Myocyte (in vitro differentiated cells): ENCODE measurements at places on chromosomes 12 and 14.

DNA sequence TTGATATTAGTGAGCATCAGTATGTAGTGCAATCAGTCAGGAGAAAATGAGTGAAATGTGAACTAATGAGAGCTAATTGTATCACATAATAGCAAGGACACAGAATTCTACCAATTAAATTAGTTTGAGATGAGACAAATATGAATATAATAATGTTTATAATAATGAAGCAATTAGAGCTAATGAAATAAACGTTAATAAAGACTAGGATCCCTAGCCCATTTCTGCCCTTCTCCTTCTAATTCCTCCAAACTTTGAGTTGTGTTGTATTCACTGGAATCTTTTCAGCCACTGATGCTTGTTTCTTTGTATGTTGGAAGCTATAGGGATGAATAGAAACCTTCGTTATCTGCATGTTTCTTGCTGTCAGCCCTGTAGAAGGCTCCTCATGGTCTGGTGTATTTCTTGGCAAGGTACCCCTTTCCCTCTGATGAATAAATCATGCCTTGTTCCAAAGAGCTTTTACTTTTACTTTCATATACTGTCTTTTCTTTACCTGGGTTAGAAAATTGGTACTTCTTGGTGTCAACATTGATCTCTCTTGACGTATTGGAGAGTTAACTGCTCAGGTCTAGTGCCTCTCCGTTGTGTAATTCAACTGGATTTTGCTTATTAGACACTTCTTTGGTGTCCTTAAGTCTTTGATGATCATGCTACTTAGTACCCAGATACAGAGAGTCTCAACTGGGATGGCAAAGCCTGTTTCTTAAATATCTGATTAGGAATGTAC lies 154.8 kb downstream of the PTCSC3 start:
- no peak for DNase-seq

GRCh38 chr14:51776102-51776894 lies 84.1 kb upstream of the GNG2 start:
- peak; percentile 65 for DNase-seq

GRCh38 chr12:84842406-84843013 lies 70.1 kb downstream of the SLC6A15 start:
- peak; percentile 61 for DNase-seq

GRCh38 chr14:104390941-104391901 lies 188.3 kb upstream of the C14orf180 start:
- DNase-seq = no peak

- DNase-seq = no peak
Measured at GRCh38 chr12:53193040-53193439, 12.3 kb upstream of the CSAD start.

GRCh38 chr12:88889326-88890110 lies 309.2 kb upstream of the KITLG start:
- DNase-seq = no peak

DNA sequence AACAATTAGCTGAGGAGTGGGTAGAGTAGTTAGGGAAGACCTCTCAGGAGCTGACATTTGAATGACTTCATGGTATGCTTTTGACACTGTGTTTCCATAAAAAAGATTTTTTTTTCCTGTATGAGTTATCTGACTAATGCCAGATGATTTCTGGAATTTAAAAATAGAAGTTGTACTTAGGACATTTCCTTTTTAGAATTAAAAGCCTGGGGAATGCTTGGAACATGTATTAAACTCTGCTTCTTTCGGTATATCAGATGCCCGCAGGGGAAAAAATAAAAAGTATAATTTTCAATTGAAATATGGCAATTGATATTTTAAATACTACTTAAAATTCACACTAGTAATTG lies 41.1 kb downstream of the BRMS1L start:
- no peak for DNase-seq

GRCh38 chr14:103239751-103240150 lies 94.3 kb upstream of the EIF5 start:
- DNase-seq = no peak

DNA sequence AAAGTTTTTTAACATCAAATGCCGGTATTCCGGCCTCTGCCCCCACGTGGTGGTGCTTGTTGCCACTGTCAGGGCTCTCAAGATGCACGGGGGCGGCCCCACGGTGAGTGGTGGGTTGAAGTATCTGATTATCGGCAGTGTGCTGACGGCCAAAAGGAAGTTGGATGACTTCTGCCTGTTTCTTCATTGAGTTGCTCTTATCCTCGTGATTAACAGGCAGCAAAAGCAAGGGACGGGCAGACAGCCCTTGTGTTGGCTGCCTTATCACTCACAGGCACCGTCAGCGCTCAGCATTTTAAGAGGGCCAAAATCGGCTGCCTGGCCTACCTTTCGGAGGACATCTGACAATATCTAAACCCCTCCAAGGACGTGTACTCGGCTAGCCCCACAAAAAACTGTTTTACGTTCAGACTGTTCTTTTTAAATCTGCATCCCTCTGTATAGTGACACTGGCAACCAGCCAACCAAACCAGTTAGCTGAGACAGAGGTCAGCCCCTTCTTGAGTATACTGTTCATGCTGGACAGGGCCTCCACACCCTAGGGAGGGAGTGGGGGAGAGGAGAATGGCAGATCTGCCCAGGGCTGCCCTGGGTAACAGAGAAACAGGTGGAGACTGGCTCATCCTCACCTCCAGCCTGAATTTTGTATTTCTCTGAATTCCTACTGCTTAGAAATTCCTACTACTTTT lies 22.9 kb upstream of the AKAP5 start:
- no peak for DNase-seq

DNA sequence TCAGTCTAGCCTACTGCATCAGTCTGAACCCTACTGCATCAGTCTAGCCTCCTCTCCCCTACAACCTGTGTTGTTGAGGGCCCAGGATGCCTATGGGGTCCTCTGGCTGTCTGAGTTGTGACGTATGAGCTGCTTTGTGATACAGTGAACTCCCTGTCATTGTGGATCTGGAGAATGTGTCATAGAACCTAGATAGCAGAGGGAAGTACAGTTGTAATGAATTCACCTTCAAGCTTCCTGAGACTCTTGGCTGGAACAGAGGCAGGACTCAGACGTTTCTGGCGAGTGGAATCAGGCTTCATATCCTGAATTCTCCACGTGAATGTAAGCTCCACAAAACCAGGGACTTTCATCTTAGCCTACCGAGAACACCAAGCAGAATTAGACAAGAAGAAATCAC lies 17.0 kb downstream of the TBK1 start:
- peak; percentile 37 for DNase-seq

- peak; percentile 94 for DNase-seq
Measured at GRCh38 chr12:124906606-124907261, 7.7 kb downstream of the UBC start.

DNA sequence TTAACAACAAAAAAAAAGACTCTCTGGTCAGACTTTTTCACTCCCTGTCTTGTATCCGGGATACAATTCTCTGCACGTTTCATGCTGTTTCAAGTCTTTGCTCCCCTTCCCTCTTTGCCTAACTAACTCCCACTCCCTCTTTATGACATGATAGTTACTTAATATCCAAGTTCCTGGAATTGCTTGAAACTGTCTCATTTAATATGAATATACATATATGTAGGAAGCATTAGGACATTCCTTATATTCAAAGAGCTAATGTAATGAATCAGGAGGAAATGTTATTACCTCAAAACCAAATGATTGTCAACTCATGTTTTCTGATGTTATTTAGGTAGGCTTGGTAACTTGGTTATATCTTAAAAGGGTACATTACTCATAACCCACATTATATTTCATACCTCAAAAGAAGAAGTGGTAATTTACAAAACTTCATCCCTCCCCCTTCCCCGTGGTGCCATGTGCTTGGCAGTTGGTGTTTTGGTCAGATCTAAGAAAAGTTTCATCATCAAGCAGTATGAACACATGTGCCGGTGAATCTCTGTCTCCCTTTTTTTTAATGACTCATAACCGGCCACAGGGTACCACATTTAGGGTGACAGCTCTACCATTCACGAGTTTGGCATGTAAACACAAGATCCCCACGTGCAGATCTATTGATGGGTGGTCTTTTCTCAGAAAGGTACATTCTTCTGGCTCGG lies 56.5 kb downstream of the HCAR2 start:
- peak; percentile 91 for DNase-seq

DNA sequence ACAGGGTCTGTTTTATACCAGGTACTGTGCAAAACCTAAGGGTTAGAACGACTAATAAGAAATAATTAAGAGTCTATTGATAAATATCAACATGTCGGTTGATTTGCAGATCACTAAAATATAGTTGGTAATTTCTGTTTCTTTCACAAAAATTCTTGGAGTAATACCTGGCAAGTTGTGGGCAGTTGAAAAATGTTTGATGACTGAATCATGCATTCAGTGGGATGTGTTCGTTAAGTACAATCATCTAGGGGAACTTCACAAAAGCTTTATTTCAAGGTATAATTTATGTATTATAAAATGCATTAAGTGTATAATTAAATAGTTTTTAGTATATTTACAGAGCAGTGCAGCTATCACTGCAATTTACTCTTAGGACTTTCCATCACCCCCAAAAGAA lies 120.0 kb downstream of the KCNA5 start:
- DNase-seq = no peak
